G401 (cell line): ENCODE measurements at places on chromosomes 7 and 10.

DNA sequence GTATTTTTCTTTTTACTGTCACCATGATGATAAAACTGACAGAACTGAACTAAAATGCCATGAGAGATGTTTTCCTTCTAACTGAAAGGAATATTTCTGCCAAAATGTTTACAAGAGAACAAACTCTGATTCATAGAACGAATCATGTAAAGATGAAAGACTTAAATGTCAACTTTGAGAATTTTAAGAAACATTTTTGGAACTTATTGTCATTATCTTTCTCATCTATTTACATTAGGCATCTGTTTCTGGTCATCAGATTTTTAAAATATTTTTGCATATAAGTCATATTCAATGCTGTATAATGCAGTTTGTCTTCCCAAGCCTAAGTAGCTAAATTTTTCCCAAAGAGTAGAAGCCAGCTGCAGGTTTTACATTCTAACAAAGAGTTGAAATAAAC is 358.5 kb downstream of the TFEC start:
- no peak for DNase-seq

DNA sequence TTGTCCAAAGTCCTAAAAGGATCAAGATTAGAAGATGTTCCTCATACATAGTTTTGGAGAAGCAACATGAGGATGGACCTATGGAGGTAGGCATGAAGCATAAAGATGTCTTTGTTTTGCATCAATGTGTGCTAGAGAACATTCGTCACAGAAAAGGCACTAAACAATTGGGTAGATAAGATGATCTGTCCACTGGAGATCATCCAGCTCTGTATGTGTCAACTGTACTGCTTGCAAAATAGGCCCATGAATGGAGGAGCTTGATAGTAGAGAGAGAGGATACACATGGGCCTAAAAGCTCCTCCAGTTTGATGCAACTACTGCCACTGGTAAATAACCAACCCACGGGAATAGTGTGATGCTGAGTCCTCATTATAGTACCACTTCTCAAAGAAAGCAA is 286.4 kb upstream of the HGF start:
- no peak for DNase-seq

GRCh38 chr7:29274146-29275017 is 79.8 kb downstream of the CHN2 start:
- peak; percentile 82 for DNase-seq

- no peak for DNase-seq
Observed at GRCh38 chr7:2437537-2438148, 34.2 kb downstream of the CHST12 start.

DNA sequence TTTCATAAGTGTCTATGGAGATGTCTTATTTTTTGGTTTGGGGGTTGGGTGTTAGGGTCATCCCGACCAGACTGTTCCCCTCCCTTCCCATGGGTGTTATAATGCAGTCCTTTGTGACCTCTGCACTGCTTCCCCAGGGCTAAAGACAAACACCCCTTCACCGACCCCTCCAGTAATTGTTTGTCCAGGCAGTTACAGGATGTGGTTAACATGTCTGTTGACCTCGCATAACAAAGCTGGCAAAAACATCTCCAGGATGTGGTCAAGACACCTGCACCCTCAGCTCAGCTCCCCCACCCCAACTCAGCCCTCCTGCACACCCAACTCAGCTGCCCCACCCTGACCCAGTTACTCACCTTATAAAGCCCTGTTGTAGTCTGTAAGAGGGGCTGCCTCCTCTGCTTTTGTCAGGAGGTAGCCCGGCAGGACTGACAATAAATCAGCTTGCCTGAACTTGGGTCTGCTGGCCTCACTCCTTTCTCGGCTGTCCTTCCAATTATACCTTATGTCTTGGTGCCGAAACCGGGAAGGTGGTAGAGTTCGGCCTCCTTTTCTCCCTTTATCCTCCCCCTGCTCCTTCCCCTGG is 102.2 kb downstream of the ZNF92 start:
- DNase-seq = no peak

DNA sequence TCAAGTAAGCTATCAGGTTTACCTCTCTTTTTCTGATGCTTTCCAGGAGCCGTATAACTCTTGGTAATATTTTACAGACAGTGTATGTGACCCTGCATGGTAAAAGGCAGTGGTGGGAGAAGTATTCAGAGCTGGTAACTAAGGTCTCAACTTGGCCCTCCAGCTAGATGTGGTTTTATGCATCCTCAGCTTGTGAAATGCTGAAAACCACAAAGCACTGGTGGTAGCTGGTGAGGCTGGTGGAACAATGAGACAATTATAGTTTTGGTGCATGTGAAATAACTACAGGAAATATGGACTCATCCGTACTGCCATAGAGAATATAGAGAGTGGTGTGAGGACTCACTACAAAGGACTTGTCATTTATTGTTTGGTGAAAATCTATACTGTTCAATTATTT is 383.0 kb upstream of the PCDH15 start:
- no peak for DNase-seq

GRCh38 chr10:30185916-30186315 is 126.5 kb upstream of the JCAD start:
- DNase-seq = no peak

DNA sequence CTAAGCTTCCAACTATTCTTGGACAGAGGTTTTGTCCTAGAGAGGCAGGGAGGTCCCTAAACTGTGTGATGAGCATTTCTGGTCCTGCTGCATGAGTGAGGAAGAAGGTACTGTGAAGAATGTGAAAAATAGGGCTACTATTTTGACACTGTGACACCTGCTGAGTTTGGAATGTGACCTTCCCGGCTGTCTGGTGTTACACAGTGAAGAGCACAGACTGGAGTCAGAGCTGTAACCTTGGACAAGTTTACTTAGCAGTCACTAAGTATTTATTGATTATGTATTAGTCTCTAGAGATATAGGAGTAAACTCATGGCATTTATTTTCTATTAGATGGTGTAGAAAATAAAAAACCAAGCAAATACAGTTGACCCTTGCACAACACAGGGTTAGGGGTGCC is 12.3 kb downstream of the GOLGA7B start:
- peak; percentile 44 for DNase-seq

DNA sequence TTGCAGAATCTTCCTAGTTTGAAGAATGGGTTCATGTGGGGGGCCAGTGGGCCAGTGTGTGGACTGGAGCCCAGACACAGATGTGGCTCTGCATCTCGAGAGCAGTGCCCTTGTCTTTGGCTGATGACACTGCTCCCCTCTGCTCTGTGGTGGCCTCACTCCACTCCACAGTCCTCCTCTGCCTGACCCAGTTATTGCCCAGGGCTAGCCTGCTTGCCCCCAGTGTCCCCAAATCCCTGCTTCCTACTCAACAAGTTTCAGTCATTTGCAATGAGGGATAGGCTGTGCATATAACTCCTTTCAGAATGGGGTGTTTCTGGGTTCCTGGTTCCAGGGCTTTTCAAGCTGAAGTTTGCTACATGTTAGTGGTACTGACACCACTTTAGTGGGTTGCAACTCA is 177.5 kb downstream of the SNX10 start:
- no peak for DNase-seq

GRCh38 chr7:72063330-72063729 is 348.8 kb downstream of the CALN1 start:
- DNase-seq = peak; percentile 71

- DNase-seq = no peak
Observed at GRCh38 chr10:26437637-26438461, at the start of gene APBB1IP. Gene APBB1IP (plus strand): TSS chr10:26438341. CDS start chr10:26492327, 53,986 bp downstream.

DNA sequence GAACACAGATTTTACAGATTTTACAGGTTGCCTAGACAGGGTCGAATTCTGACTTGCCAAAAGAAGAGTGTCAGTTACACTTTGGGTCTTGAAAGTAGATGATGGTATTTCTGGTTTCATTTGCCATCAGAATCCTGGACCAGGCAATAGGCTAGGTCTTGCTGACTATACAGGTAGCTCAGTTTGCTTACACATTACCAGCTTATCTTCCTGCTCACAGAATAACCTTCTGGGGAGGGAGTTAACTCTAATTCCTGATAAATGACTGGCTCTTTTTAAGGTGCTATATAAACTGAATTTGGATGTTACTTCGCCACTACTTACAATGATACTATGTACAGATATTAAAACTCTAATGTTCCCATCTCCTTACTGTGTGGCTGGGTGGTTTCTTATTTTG is 39.8 kb downstream of the GBF1 start:
- no peak for DNase-seq

DNA sequence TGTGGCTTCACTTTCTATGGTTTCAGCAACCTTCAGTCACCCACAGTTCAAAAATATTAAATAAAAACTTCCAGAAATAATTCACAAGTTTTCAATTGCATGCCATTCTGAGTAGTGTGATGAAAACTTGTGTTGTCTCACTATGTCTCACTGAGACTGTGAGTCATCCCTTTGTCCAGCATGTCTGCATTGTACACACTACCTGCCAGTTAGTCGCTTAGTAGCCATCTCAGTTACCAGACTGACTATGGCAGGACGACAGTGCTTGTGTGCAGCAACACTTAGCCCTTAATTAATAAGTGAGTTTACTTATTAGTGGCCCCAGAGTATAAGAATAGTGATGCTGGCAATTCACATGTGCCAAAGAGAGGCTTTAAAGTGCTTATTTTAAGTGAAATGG is 22.5 kb downstream of the CCDC186 start:
- DNase-seq = no peak

GRCh38 chr7:28919510-28919909 is 38.6 kb downstream of the TRIL start:
- no peak for DNase-seq

- DNase-seq = peak; percentile 43
Observed at GRCh38 chr7:100674411-100675104, 1.0 kb downstream of the GNB2 start.

DNA sequence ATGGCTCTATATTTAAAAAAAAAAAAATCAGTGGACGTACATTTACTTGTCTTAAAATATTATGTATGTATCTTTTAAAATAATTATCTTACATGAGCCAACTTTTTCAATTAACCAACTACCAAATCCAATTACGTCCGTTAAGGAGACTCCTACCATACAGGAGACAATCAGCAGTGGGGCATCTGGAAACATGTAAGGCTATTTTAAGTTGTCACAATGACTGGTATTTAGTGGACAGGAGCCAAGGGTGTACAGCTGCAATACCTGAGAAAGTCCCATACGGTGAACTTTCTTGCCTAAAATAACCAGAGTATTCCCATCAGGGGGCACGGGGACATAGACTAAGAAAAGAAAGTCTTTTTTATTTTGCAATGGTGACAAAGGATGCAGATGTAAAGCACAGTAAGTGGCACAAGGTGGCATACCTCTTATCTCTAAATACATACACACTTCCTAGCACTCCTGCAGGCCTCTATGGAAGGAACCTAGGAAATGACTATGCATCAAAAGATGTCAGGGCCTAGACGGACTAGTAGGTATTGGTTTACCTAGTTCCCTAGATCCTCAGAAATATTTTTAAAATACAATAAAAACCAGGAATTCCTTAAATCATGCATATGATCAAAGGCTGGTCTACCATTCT is 16.0 kb upstream of the TLL2 start:
- no peak for DNase-seq

GRCh38 chr10:89002226-89002978 is 11.8 kb downstream of the FAS start:
- no peak for DNase-seq

- DNase-seq = no peak
Observed at GRCh38 chr10:119337796-119338432, 130.5 kb downstream of the GRK5 start.

DNA sequence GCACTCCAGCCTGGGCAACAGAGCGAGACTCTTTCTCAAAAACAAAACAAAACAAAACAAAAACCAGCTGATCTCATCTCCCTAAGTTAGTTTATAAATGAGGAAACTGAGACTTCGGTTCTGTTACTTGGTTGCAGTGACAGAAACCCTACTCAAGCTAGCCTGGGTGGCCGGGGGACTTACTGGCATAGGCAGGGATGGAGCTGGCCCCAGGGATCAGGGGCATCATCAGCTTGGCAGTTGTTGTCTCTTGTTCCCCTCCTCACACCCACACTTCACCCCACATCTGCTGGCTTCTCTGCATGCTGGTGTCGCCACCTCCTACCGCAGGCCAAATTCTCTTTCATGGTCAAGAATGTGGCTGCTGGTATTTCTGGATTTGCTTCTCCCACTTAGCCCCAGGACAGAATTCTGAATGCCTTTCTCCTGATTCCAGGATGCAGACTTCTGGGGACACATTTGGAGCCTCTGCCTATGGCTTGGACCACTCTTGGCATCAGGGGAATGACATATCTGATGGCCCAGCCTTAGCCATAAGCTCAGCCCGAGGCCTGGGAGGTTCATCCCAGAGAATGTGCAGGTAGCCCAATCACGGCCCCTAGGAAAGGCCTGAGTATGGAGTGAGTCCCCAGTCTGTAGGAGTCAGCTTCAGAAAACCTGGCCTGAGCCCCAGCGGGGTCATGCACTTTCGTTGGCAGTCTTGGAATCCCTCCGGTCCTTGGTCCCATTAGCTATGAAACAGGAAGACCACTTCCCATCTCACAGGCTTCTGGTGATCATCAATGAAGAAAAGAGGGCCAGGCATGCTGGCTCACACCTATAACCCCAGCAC is 41.6 kb upstream of the CTBP2 start:
- no peak for DNase-seq

- DNase-seq = peak; percentile 59
Observed at GRCh38 chr7:28686418-28686800, 271.7 kb downstream of the TRIL start.

DNA sequence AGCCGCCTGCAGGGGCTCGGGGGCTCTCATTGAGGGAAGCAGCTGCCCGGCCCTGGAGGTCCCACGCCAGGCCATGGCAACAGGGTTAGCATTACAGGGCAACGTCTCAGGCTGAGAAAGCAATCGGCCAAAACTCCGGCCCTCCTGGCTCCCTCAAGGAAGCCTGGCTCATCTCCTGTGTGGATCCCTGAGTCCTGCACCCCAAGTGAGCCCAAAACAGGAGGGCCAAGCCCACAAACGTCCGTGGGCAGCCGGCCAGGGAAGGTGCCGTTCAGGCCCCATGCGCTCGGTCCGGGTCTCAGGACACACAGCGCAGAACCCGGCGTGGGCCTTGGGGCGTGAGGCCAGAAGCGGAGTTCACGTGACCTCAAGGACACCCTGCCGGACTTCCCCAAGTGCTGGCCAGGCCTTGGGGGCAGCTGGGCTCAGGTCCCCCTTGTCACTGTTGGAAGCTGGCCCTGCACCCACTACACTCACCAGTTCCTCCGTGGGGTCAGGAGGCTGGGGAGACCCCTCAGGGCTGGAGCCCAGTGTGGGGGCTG is 8.0 kb upstream of the PWWP2B start:
- DNase-seq = no peak
